ENCODE measurements at places on chromosomes 12 and 14. TPM values are rescaled to one million over a fixed set of nuclear protein-coding genes. Genes with fewer than 3 reads are reported as not detected.

EGLN3 gene
- 15.4 TPM for polyA plus RNA-seq

CCDC38 gene
- polyA plus RNA-seq: not detected

DNA sequence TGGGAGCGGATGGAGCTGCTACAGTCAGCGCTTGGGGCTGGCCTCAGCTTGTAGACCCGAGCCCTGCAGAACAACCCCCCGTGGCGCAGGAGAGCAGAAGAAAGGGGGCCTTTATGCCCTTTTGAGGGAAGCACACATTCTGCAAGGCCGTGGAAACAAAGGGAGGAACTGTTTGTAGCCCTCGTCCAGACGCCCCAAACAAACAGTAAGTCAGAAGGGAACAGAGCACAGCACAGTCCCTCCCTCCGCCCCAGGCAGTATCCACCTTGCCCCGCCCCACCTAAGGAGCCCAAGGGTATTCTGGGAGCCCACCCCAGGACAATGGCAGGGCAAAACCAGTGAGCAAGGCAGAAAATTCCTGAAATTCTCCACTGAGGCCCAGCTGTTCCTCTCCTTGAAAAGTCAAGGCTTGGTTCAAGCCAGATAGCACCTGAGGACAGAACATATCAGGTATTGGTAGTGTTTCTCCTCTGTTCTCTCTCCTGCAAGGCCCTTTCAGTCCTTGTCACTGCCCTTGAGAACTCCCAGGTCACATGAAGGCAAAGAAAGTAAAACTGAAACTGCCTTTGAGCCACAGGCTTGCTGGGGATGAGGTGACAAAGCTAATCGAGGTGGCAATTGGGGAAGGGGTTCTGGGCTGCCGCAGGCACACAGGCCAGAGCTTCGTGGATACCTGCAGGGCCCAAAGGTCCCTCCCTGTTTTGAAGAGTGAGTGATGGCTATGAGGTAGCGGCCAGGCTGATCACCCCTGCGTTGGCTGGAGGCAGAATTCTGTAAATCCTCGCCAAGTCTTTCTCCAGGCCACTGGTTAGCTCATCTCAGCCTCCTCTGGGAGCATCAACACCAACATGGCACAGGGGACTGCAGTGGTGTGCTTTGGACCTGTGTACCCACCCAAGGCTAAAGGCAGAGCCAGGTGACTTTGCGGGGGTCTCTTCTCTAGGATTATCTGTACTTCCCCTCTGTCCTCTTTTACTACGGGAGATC lies 499 bp downstream of the DGLUCY start:
- DNase-seq: peak; percentile 74

- DNase-seq: no peak
Observed at GRCh38 chr14:62409169-62409568, 636.1 kb downstream of the KCNH5 start.

DNA sequence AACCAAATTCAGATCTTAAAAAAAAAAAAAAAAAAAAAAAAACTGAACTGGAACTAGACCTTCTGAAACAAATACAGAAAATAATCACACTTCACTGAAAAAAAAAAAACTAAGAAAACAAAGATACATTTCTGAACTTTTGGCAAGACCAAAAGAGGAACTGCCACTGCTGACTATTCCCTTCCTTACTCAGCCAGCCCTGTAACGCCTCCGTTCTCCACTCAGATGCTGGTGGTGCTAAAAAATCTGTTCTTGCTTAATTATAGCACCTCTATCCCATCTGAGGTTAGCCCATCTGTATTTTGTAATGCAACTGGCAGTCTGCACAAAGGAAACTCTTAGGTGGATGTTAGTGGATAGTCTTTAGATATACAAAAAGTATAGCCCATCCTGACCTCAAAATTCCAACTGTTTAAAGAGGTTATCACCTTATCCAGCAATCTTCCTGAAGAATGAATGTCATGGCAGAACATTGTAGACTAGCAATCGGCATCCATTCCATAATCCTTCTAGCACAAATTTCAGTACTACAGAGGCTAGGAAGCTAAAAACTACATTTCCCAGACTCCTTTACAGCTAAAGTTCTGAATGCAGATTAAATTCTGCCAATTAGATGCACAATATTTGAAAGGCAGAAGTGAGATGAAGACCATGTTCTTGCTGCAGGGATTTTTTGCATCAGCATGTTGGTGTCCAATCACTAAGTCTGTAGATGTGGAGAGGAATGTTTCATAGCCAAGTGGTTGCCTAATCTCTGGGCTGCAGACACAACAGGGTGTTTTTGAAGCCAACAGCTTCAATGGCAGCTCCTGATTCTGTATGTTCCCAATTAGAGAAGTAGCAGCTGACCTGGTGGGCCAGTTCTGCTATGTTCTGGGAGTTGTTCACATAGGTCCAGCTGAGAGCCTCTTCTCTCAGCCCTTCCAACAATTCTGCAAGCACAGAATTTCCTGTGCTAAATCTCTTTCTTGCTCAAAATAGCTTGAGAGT lies 5.7 kb downstream of the MAP3K9 start:
- DNase-seq: no peak
